ENCODE measurements at places on chromosomes 3 and 15.

DNA sequence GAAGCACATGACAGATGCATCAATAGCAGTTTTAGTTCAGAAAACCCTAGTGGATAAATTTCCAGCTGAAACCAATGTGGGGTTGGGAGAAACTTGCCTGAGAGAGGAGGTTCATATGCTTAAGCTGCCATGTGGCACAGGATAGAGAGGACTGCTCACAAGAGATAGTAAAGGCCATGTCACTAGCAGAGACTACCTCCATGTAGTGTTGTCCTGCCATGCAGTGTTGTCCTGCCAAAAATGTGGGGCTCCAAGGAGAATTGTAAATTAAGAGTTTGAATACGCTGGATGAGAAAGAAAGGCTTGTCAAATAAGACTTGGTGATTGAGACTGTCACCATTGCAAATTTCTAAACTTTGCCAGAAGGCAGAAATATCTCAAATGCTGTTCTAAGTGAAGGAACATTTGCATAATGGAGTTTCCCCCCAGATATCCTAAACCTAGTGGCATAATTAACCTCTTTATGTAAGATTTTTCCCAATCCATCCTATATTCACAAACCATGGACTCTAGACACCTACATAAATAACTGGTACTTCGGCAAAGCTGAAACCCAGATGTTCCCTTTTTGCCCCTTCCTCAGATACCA, 938.3 kb upstream of the ALCAM start:
- ATAC-seq = no peak

- ATAC-seq = no peak
Observed at GRCh38 chr15:48828906-48829305, 18.0 kb upstream of the CEP152 start.

DNA sequence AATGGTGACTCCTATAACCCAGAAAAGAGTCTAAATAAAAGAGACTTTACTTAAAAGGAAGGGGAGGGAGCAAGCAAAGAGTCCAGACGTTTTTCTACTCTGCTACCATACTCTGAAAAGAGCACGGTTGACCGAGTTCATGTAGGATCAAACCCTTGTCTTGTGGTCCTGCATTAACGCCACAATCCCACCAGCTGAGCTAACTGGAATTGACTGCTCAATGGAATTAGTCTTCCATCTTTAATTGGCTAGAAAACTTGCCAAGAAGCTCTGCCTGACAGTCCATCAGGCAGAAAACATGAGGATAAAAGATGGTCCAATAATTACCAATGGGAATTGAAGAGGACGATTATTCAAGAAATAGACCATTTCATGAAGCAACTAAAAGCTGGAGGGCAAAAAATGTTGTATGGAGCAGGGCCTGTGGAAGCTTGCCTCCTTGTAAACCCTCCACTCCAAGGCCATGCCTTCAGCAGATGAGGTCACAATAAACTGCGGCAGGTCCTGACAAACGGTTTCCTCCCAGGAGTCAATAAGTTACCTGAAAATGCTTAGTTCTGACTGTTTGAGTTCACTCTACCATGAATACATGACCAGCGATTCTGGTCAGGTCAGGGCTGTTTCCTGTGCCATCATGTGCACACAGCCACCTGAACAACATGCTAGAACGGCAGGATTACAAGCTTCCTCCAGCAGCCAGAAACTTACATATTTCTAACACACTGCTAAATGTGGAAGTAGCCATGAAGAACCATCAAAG, 35.6 kb upstream of the ARHGEF3 start:
- no peak for ATAC-seq

DNA sequence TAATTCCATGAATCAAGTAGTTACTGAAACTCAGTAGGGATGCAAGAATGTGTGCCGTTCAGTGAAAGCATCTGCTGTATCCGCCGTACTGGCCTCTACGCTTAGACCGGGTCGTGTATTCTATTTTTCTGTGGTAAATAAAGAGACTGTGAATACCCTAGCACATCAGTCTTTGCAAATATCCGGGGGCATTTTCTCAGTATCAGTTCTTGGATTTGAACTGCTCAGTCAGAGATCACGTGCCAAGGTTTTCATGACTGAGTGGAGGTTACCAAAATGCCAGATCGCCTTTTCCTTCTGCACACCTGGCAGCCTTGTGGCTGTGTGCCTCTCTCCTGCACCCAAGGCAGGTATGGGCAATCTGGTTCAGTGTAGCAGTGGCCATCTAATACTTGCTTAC, 377.0 kb downstream of the OCA2 start:
- ATAC-seq = no peak

GRCh38 chr3:151299006-151299405, 17.6 kb downstream of the GPR87 start:
- no peak for ATAC-seq

- ATAC-seq = peak; percentile 40
Observed at GRCh38 chr3:21524133-21524532, 226.9 kb downstream of the ZNF385D start.

GRCh38 chr3:54743755-54744154, 184.1 kb downstream of the LRTM1 start:
- no peak for ATAC-seq

DNA sequence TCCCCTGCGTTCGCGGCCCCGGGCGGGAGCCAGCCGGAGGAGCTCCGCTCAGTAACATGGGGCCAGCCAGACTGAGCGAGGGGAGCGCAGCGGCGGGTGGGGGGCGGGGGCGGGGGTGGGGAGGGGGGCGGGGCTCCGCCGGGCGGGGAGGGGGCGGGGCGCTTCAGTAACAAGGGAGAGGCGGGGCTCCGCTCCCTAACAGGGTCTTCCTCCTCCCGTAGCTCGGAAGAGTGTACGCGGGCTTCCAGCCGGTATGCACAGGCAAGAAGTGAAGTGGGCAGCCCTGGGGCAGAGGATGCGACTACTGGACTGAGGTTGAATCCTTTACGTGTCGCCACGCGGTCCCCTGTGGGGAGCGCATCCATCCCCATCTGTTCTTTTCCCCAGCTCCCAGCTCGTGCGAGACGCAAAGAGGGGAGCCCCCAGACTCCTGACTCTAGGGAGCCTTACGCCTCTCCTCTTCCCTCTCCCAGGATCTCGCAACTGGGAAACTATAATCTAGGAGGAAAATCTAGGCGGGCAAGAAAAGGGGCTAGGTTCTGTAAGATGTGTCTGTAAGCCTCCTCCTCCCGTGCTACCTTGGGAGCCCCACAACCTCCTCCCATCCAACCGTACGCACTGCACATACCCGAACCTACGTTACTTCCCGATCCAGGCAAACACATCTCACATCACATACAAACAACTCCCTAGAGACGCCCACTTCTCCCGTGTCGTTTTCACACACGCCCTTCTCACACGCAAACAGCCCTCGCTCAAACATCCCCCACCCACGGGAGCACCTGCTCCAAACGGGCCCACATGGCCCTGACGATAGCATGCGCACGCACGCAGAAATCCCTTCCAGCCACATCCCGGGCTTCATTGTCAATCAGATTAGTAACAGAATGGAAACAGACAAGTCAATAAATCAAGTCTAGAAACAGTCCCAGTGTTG, at the start of gene SHF:
SHF (minus strand) TSS at position 73 of the 937 bp plus-strand sequence; CDS start at position 58, 15 bp downstream.
- ATAC-seq = peak; percentile 62

DNA sequence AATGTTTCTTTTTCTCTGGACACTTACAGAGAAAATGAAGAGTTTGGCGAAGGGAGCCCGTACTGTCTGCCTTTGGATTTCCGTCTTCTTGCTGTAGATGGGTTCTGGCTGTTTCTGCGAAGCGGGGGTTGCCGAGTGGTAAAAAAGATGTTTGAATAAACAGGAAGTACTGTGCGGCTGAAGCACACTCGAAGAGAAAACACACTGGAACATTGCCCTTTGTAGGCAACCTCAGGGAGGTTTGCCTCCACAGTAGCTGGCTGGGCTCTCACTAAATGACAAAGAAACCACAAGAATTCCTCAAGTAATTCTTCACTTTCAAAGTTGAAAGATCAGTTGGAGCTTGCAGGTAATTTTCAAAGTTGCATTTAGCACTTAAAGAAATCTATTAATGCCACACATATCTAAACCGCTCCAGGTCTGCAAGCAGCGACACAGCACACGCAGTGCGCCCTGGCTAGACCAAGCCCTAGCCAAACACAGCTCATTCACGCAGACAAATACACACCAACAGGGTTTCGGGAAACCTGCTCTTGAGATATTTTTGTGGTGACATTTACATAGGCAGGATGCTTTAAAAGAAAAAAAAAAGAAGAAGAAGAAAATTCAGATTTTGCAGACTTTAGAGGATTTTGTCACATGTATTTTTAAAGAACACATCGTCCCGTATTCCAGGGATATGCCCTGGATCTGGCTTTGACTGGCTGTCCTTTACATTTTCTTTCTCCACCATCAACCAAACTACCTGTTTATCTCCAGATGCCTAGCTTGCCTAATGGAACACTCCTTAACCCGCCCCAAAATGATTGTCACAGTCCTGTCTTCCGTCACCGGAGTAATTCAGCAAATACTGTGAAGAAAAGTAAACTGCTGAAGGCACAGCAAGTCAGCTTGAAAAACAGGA, 452.8 kb downstream of the FOXP1 start:
- peak; percentile 77 for ATAC-seq

- ATAC-seq = peak; percentile 67
Observed at GRCh38 chr3:173733029-173733652, 335.6 kb downstream of the NLGN1 start.

GRCh38 chr15:73968461-73968860, 23.6 kb downstream of the STOML1 start:
- no peak for ATAC-seq

DNA sequence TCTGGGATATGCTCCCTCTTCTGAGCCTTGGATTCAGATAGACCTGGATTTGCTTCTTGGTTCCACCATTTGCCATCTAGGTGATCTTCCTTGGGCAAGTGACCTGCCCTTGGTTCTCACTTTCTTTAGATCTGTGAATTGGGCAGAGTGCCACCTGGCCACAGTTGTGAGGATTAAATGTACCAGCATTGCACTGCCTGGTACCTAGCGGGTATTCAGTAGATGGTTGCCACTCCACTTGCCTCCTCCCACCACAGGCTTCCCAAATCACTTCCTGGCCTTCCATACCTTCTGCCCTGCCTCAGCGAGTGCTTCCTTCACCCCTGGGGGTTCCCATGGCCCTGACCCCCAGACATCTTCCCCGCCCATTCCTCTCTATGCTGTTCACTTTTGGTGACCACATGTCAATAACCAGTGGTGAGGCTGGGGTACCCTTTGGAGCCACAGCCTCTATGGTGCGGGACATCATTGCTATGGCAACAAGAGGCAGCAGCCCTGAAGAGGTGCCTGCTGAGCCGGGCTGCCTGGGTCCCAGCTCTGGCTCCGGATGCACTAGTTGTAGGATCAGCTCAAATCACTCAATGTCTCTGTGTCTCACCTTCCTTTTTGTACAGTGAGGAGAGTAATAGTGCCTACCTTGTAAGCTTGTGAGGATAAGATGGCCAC, 40.5 kb downstream of the CMTM7 start:
- no peak for ATAC-seq

GRCh38 chr3:36373084-36373483, 7.2 kb upstream of the STAC start:
- ATAC-seq = peak; percentile 90

DNA sequence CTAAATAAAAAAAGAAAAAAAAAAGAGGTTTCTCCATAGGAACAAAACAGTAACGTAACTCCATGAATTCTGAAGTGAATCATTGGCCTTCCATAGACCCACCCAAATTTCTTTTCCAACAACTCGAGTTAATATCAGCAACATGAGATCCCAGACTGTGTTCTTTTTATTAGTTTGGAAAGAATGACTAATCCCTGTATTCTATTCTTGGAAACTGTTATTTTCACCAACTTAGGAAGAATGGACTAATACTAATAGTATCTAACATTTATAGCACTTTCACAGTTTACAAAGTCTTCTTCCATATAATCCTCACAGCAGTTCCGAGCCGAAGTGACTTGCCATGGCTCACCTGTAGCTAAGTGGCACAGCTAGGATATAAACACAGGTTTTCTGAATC, 72.7 kb upstream of the SLC4A7 start:
- peak; percentile 36 for ATAC-seq

DNA sequence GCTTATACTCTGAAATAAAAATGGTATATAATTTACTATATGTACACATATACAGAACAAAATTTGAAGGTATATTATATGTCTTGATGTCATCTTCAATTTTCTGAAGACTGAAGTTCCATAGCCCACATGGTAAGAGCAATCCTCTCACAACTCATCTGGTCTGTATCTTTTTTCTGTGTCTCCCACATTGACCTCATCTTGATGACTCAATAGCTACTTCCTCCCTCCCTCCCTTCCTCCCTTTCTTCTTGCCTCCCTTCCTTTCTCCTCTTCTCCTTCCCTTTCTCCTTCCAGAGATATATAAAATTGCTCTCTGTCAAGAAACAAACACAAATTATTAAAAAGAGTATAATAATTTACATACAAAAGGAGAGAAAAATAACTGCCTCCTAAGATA, 268.5 kb downstream of the SQOR start:
- no peak for ATAC-seq

- ATAC-seq = no peak
Observed at GRCh38 chr3:22988566-22988965, 214.6 kb upstream of the UBE2E2 start.

DNA sequence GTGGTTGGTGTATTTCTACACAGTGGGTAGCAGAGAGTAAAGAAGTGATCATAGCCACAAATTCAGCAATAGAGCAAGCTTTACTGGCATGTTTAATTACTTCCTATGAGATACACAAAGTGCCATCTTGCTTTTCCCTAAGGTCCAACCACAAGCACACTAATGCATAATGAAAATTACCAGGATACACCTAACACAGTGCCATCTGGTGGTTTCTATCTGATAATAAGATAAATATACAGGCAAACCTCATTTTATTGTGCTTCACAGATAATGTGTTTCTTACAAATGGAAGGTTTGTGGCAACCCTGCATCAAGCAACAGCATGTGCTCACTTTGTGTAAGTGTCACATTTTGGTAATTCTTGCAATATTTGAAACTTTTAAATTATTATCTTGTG, 223.0 kb downstream of the NSUN3 start:
- peak; percentile 80 for ATAC-seq

DNA sequence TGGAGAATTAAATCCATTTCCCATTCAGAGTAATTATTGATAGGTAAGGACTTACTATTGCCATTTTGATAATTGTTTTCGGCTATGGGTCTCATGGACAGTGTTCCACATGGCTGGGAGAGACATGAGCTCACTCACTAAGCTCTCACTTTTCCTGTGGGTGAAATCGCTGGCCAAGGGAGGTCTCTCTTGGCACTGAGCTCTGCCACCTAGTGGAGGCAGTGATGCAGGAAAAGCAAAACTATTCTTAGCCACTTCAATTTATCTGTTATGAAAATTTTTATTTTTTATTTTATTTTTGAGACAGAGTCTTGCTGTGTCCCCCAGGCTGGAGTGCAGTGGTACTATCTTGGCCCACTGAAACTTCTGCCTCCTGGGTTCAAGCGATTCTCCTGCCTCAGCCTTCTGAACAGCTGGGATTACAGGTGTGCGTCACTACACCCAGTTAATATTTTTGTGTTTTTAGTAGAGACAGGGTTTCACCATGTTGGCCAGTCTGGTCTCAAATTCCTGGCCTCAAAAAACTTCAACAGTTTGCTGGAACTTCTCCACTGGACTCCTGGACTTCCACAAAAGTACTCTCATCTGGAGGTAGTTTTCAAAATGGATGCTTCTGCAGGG, 4.7 kb upstream of the RNF13 start:
- peak; percentile 49 for ATAC-seq
